ENCODE measurements at places on chromosomes 13 and 19.

DNA sequence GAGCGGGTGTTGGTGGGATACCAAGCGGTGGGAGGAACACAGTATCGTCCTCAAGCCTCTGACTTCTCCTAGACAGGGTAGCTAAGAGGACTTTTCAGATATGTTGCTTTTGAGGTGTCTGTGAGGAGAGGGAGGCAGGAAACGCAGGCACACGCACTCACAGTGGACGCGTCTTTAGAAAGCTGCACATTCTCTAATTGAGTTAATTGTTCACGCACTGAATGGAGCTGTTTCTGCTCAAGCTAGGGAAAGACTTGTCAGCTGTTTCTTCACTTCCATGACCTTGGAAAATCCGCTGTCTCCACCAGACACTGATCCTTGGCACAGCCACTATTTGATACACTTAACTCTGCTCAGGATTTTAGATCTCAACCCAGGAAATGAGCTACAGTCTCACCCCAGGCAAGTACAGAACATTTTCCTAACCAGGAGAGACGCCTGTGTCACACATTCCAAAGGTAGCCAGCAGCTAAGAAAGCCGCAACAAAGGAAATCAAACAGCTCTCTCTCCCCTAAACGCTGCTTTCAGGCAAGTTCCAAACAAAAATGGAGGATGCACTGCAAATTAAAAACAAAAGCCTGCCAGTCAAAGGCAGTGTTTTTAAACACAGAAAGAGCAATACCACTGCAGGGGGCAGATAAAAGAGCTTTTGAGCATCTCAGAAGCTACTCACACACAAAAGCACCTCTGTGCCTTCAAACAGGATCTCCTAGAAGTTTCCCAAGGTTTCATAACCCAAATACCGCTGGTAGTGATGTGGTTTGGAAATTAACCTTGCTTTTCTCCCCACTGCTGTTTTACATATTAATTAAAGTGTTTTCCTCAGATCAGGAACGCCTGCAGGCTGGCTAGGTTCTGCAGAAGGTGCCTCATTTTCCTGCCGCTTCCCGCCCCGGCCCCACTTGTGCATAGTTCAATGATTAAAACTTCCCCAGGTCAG lies 57.3 kb downstream of the IRS2 start:
- no peak for DNase-seq

GRCh38 chr13:110841846-110842245 lies 73.0 kb downstream of the ANKRD10 start:
- no peak for DNase-seq

DNA sequence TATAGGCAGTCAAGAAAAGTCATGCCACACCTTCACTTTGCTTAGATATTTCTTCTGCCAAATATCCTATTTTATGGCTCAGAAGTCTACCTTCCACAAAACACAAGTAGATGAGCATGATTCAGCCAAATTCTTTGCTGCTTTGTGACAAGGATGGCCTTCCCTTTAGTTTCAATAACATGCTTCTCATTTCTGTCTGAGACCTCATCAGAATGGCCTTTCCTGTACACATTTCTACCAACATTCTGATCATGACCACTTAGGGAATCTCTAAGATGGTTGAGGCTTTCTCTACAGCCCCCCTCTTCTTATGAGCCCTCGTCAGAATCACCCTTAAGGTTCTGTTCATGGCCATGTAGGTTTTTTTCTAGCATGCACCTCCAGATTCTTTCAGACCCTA lies 96.2 kb downstream of the COL4A2 start:
- DNase-seq, result no peak

DNA sequence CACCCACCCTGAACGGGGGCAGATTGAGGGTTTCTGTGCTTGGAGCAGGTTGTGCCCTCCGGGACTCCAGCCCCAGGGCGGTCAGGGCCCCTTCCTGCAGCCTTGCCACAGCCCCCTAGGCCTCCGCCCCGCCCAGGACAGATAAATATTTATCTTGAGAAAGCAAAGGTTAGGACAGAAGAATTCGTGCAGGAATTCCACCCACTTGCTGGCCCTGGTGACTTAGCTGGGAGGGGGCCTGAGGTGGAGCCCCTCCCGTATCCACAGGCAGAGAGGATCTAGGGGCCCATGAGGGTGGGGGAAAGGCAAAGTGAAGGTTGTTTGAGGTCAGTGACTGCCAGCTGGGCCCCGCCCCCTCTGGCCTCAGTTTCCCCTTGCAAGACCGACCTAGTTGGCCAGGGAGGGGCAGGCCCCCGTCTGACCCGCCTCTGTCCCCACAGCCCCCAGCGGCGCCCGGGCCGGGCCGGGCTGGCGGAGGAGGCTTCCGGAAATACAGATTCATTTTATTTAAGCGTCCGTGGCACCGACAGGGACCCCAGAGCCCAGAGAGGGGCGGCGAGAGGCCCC lies 5.2 kb downstream of the MIDN start:
- DNase-seq, result no peak
